ENCODE measurements at places on chromosomes 12 and 14.

DNA sequence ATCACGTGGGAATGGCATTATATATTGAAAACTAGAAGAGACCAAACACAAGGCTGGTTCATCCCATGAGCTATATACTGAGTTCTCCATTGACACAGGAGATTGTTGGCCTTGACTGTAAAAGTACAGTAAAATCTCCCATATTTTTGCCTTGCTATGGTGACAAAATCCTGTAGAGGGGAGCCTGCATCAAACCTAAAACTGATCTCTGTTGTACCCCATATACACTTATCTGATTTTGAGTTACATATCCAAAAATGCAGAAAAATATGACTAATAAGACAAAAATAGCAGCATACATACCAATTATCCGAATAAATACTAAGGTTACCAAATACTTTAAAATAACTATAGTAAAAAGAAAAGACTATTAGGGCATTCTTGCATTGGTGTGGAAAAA, 60.4 kb downstream of the TMTC3 start:
- no peak for DNase-seq

DNA sequence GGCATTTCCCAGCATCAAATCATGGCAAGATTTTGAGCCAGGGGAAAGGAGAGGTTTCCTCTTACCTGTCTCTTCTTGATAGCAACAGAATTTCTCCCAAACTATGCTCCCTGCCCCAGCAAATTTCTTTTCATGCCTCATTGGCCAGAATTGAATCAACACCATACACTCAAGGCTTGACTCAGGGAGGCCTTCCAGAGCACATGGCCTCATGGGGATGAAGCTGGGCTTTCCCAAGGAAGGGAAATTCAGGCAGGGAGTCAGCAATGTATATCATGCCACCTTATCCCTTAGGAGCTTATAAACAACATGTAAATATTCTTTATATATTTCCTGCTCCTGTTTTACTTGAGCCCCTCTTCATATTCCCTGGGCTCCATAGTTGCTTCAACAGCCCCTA, 62.1 kb downstream of the ARF6 start:
- DNase-seq = no peak

GRCh38 chr14:42683707-42684106, 1077.0 kb downstream of the LRFN5 start:
- no peak for DNase-seq

- no peak for DNase-seq
Measured at GRCh38 chr12:12178559-12178958, 88.3 kb downstream of the LRP6 start.

DNA sequence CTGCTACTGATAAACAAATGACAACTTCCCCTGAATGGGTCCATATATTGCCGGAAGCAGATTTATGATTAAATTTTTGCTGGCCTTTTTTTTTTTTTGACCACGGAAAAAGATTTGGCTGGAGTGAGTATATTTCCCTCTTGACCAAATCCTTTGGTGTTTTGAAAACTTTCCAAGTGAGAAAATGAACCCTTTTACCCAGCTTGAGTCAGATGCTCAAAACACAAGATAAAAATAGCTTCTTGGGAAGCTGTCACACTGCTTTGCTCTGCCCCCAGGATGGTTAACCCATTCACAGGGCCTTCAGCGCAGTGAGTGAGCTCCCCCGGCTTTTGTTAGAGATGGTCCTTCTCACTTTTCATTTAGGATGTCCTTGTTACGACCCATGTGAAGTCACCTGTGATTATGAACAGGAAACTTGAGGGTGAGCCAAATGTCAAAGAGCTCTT, 224.3 kb downstream of the PELI2 start:
- DNase-seq = no peak

- no peak for DNase-seq
Measured at GRCh38 chr12:6698352-6699046, 2.1 kb downstream of the PIANP start.

GRCh38 chr14:59543873-59544272, 32.7 kb downstream of the CCDC175 start:
- DNase-seq = no peak

GRCh38 chr12:93593843-93594242, 21.4 kb downstream of the SOCS2 start:
- DNase-seq = no peak

DNA sequence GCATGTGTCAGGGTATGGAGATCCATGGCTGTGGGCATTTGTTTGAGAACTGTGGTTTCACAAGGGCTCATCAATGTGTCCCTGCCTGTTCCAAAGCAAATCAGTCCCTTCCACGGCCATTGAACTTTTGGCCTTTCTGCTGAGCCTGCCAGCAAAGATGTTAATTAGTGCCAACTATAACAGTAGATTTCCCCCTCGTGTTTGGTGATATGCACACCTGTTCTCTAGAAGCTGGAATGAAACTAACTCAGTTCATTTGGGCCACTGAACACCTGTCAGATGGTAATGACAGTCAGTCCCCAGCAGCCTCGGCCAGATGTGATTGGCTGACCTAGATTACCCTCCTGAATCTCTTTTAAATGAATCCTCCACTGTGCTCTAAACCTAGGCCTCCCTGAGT, 43.2 kb downstream of the IRAK3 start:
- DNase-seq = no peak

DNA sequence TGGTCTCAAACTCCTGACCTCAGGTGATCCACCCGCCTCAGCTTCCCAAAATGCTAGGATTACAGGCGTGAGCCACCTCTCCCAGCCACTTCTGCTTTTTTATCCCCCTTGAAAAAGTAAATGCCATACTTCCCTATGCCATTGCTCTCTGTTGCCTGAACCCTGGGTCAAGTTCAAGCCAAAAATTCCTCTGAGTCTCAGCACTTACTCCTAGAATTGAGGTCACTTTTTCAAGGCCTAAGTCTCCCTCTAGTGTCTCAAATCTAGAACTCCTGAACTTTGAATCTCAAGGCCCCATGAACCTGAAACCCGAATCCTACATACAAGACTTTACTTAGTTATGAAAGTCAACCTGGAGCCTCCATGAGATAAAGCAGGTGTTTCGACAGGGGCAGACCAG, 1.4 kb upstream of the APOBEC1 start:
- DNase-seq = no peak

- no peak for DNase-seq
Measured at GRCh38 chr12:111521801-111522200, 77.3 kb downstream of the ATXN2 start.

DNA sequence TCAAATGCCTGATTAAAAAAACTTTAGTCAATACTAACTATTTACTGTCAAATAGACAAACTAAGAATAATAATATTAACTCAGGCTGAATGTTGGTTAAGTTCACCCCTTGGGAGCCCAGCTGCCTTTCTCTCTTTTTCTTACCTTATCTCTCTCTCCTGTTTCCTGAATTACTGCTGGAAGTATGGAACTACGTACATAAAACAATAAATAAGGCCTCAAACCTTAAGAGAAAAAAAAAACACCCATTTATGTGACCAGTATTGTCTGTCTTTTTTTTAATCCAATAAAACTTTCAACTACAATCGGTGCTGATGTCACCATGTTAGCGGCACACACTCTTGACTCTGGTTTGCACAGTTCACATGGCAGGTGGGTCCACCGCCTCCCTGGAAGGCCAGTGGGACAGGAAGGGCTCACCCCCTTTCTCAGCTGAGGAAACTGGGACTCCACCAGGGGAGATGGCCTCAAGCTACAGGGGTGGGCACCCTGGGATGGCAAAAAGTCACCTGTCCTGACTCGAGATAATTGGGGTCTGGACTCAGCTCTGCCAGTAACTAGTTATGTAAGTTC, 21.3 kb downstream of the BCL11B start:
- DNase-seq = no peak

DNA sequence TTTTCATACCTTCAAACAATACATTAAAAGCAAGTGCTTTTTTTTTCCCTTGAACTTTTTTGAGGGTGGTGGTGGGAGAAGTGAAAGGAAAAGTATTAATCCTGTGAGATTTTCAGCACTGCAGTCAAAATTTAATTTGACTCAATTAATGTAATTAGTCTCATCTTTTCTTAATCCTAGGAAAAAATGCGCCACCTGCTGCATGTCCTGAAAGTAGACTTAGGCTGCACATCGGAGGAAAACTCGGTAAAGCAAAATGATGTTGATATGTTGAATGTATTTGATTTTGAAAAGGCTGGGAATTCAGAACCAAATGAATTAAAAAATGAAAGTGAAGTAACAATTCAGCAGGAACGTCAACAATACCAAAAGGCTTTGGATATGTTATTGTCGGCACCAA, 52.2 kb downstream of the SPATA7 start:
- no peak for DNase-seq

DNA sequence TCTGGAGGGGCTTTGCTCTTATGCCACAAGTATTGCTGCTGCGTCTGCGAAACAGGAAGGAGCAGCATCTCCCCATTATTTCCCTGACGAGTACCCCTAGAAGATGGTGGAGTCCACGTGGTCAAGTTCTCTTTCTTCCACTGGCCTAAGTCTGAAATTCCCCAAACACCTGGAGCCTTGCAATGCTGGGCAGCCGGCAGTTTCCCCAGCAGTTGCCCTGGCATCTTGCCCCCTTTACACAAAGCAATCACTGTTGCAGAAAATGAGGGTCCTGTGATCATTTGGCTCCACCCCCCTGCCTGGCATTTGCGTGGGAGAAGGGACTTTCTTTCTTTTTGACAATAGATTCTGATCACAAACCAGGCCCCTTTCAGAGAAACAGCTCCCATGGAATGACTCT, 56.9 kb downstream of the FOS start:
- DNase-seq = no peak

DNA sequence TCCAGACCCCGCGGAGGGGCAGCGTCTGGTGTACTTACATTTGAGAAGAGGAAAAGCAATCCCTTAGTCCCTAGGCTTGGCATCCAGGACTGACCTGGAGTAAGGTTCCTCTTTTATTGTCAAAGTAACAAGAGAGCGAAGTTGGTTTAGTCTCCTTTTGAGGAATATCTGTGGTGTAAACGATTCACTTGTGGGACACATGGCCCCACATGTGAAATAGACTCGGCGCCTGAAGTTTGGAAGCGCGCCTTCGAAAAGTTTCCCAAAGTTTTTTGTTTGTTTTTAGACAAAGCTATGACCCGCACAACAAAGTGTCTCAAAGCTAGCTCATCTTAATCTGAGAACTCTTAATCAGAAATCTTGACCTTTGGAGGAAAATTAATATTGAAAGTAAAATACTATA, 744 bp downstream of the STYX start:
- DNase-seq = no peak

GRCh38 chr12:61993734-61994345, 266.4 kb upstream of the USP15 start:
- DNase-seq = peak; percentile 18
